ENCODE measurements at places on chromosomes 3 and 15.

DNA sequence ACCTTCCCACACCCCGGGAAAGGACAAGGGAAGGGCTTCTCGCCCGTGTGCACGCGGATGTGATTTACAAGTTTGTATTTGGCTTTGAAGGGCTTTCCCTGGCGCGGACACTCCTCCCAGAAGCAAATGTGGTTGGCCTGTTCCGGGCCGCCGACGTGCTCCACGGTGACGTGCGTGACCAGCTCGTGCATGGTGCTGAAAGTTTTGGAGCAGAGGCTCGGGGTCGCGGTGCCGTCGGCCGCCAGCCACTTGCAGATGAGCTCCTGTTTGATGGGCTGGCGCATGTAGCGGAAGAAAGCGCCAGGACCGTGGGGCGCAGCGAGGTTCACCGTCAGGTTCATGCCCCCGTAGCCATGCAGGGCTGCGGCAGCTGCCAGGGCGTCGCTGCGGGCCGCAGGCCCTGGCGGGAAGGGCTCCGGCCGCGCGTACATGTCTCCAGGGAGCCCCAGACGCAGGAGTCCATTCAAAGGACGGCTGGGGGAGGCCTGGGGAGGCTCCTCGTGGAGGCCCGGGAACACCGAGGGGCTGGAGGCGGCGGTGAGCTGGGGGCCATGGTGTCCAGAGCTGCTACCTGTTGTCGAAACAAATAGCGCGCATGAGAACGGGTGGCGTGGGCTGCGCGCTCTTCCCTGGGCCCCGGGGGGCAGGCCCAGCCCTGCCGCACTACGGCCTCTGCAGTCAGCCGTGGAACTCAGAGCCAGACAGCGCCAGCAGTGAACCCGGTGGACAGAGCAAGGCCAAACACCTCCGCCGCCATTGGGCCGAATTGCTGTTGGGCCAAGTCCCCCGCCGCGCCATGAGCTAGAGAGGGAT, 10.2 kb downstream of the ZIC4 start:
- no peak for DNase-seq

DNA sequence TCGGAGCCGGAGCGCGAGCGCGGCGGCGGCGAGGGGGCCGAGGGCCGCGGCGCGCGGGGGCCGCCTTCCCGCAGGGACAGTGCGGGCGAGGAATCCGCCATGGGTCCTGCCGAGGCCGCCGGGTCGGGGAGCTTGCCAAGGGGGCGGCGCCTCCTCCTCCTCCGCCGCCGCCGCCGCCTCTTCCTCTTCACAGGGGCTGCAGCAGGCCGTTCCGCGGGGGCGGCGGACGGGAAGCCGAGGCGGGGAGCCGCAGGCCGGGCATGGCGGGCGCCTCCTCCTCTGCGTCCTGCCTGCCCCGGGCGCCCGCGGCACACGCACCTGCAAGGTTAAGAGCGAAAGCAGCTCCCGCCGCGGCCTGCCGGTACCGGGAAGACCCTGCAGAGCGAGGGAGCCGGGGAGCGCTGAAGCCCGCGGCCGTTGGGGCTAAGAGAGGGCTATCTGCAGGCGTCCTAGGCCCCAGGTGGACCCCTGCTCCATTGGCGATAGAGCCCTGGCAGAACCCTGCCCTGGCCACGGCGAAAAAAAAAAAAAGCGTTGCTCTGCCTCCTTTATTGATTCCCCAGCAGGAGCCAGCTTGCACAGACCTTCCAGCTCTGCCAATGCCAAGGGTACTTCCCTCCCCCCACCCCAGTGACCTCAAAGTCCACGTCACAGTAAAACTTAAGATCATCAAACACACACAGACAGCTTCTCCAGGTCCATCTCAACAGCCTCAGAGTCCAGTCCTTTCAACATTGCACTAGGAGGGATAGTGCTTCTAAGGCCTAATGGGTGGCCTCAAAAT, at the start of gene LYSMD2:
LYSMD2 (minus strand) TSS at position 134 of the 784 bp plus-strand sequence; CDS start at position 101, 33 bp downstream.
- DNase-seq = peak; percentile 67

DNA sequence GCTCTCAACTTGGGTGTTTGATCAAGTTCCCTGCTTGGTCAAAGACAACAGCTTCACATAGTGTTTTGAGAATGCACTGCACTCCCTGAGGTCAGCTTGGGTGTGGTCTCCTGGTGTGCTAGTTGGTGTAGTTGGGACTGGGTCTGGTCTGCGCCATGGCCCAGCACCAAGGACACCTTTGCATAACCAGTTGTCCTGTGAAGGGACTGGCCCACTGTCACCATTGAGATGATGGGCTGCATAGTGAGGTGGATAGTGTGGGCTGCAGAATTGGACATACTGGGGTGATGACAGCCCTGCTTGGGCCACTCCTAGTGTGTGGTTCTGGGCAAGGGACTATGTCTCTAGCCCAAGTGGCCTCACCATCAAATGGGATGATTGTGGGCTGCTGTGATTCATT, 9.5 kb downstream of the RPSA start:
- DNase-seq = no peak

- DNase-seq = no peak
These were observed 4.1 kb downstream of the SECISBP2L start for GRCh38 chr15:49042165-49042564.

GRCh38 chr15:73001840-73002239, 50.4 kb upstream of the NEO1 start:
- DNase-seq = no peak

- DNase-seq = no peak
These were observed 711.9 kb downstream of the CADM2 start for GRCh38 chr3:85670634-85671205.

DNA sequence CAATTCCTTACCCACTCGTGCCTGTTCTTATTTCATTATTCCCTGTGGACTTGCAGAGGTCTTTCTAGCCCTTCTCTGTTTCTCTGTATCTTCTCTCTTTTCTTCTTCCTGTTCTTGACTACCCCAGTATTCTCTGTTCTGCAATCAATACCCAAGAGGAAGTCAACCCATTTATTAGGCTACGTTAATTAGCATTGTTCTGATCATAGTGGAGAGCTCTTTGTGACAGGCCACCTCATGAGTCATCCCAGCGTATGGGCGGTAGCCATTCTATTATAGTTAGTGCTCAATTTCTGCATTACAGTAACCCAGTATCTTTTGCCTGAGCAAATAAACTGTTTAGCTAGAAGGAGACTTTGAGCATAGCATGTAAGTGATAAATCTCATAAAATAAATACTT, 259.5 kb upstream of the GRM7 start:
- DNase-seq = no peak

GRCh38 chr3:180414157-180414556, 187.8 kb upstream of the TTC14 start:
- no peak for DNase-seq

GRCh38 chr3:178930116-178930515, 141.5 kb downstream of the ZMAT3 start:
- no peak for DNase-seq

DNA sequence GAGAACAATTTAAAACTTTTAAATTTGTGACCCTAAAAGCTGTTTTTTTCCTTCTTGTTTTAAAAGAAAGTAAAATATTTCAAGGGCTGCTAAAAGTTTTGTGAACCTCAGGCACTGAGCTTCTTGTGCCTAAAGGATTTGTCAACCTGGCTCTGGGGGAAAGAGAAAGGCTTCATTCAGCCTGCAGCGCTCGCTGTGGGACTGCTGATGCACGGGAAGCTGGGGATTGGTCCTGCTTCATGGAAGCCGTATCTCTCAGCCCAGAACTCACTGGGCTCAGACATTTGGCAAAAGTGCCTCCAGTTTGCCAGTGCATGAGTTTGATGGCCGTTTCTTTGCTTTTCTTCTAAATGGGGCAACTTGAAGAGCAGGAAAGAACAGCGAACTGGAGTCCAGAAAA, 30.8 kb downstream of the TPRG1 start:
- DNase-seq = no peak

- DNase-seq = no peak
These were observed 52.4 kb downstream of the PRKCI start for GRCh38 chr3:170274641-170275040.

GRCh38 chr3:64988188-64988587, 300.4 kb upstream of the ADAMTS9 start:
- peak; percentile 28 for DNase-seq

DNA sequence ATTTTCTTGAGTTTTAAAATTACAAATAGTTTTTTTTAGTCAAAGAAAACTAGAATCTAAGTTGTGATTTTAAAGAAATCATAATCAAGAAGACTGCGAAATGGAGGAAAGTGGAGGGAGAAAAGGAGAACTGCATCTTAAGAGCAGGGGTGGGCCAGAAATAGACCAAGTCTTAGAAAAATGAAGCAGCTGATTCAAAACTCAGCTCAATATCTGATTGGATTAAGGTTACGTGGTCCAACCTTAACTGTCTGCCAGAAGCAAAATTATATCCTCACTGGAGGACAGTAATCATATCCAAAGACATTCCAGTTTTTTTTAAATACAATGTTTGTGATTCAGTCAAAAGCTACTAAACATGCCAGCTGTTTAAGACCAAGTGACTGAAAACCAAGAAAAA, 41.4 kb downstream of the CHSY1 start:
- no peak for DNase-seq

- peak; percentile 35 for DNase-seq
These were observed 70.7 kb downstream of the TOP2B start for GRCh38 chr3:25594007-25594502.

GRCh38 chr3:57794501-57794900, 38.4 kb downstream of the SLMAP start:
- DNase-seq = no peak

DNA sequence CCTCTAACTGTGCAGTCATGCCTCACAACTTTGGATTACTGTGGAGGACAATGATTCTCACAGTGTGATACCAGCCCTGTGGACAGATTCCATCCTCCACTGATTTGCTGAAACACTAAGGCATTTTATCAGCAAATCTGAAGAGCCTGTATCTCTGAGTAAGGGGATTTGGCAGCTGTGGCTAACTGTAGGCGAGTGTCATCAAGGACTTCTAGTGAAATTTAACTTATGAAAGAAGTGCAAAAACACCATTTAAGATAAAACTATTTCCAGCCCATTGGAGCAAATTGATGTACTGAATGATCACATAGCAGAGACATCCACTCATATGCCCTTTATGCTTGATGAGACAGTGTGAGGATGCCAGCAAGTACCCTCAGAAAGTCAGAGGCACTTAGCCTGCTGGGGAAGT, 13.9 kb upstream of the TMPRSS7 start:
- DNase-seq = no peak

DNA sequence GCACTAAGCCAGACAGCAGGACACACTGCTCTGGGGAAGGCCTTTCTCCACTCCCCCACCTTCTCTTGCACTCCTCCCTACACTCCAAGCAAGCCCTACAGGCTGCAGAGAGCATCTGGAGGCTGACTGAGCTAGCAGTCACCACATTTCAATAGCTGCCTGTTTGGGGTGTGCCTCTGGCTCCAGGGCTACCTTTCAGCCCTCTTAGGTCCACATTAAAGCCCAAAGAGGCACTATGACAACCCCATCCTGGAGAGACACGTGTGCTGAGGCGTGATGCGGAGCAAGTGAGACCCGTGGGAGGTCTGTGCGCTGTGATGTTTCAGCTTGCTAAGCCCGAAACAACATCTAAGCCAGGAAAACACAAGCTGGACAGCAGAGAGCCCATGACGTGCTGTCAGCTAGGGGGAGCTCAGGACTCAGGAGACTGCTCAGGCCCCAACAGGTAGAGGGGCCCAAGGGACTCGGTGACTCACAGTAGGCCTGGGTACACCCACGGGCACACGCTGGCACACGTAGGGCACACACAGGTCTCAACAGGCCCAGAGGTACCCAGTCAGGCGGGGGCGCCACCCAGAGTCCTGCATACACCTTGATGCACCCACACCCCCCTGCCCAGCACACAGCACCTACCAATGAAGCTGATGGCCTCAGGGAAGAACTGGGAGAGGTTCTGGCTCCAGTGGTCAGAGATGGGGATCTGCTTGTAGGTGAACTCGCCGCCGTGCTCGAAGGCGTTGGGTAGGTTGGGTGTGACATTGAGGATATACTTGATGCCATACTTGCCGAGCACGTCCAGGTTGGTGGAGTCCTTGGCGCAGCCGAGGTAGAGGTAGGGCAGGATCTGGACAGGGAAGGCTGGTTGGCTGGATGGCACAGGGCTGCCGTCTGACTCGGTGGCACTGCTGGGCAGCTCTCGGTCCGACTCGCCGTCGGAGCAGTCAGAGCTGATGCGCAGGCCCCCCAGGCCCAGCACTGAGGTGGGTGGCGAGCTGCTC, 2.8 kb downstream of the DUSP7 start:
- no peak for DNase-seq

DNA sequence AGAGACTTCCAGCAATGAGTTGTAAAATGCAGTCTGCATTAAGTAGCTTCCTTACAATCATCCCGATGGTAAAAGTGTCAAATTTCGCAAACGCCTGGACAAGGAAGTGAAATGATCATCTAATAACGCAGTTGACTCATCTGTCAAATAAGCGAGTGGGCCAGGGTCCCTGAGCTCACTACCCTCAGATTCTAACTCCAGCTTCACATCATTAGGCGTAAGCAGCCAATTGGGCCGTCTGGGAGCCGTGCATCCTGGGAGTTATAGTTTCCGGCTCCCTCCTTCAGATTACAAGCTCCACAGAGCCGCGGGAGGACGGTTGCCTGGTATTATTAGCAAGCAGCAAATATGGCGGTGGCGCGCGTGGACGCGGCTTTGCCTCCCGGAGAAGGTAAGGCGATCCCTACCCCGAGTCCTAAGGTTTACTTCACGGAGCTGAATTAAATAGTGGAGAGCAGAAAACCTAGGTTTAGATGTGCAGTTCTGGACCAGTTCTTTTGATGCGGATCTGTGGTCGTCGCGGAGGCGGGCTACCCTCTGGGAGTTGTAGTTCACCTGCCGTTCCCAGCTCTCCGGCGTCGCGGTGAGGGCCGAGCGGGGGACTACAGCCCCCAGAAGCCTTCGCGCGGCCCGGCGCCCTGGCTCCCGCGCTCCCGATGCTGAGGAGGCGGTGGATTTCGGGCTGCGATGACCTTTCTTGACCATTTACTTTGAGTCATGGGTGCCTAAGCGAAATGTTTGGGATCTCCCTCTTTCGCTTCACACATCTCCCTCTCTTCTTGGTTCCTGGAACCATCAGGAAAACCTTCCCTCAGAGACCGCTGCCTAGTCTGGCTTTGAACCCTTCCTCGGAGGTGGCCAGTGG, at the start of gene CEP97:
CEP97 (plus strand) TSS at position 286 of the 865 bp plus-strand sequence; CDS start at position 349, 63 bp downstream.
- DNase-seq = peak; percentile 80

DNA sequence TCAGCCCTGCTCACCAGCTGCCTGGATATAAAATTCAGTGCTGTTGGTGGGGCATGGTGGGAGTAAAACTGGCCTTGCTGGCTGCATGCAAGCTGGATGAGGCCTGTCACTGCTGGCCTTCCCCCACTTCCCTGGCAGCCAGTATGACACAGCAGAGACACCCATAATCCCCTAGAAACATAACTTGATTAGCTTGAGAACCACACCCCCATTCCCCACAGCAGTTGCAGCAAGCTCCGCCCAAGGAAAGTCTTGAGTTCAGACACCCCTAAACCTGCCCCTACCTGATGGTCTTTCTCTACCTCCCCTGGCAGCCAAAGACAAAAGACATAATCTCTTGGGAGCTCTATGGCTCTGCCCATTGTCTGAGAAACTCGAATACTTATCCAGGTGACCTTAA, 405.1 kb upstream of the NECTIN3 start:
- peak; percentile 51 for DNase-seq

- DNase-seq = peak; percentile 78
These were observed 754 bp downstream of the B3GNT5 start for GRCh38 chr3:183253528-183254486.

DNA sequence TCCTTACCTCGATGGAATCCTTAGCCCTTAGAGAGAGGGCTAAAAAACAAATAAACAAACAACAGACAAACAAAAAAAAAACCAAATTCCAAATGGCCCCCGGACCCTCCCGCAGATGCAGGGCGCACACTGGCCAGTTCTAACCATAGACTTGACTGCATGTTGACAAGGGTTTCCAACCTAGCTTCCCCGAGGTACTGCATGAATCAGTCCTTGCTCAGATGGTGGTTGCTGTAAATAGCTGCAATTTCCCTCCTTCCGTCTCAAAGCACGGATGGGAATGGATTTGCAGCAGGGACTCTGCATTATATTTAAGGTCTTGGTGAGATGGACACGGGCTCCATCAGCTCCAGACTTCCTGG, 162.8 kb downstream of the CD47 start:
- DNase-seq = no peak
